SK-N-SH (cell line): ENCODE measurements at places on chromosomes 4 and X.
A peak's percentile ranks its signal among the peaks of the same experiment; 100 is the strongest.

GRCh38 chr4:20196476-20196875 is 55.2 kb upstream of the SLIT2 start:
- DNase-seq, result no peak

GRCh38 chrX:153623310-153624029 is 23.5 kb upstream of the DUSP9 start:
- DNase-seq, result no peak

DNA sequence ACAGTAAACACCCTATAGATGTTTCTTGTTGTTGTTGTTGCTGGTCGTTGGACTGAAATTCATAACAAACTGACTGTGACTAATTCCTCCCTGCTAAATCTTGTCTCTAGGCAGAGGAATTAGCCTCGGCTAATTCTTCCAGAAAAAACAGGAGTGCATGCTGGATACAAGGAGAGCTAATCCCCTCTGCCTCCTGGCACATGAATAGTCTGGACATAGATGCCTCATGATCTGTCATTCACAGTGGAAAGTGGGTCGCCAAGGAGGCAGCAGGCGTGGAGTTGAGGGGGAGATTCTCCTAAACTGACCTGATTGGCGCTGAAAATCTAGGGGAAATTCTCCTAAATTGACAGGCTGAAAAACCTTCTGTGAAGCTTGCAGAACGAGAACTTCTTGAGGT is 220.1 kb downstream of the DCTD start:
- no peak for DNase-seq

- no peak for DNase-seq
Observed at GRCh38 chr4:182837831-182838230, 79.4 kb downstream of the DCTD start.

- peak; percentile 45 for DNase-seq
Observed at GRCh38 chr4:4480685-4481398, 61.0 kb downstream of the STX18 start.

- no peak for DNase-seq
Observed at GRCh38 chr4:2662598-2662997, 93.5 kb downstream of the TNIP2 start.

- DNase-seq, result no peak
Observed at GRCh38 chr4:39166177-39166576, 16.2 kb upstream of the WDR19 start.

DNA sequence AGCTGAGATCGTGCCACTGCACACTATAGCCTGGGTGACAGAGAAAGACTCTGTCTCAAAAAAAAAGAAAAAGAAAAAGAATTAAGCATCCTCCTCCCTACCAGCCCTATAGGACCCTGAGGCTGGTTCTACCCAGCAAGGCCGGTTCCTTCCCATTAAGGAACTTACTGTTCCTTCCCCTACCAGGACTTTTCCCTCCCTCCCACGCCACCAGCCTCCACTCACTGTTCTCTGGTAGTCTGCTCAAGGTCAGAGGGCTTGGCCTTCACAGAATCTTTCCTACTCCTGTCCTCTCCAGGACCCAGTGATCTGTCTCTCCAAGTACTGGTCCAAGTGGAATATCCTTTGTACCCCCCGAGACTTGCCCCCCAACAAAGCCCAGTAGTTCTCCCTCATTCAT is 1.4 kb downstream of the GRIPAP1 start:
- DNase-seq, result no peak

DNA sequence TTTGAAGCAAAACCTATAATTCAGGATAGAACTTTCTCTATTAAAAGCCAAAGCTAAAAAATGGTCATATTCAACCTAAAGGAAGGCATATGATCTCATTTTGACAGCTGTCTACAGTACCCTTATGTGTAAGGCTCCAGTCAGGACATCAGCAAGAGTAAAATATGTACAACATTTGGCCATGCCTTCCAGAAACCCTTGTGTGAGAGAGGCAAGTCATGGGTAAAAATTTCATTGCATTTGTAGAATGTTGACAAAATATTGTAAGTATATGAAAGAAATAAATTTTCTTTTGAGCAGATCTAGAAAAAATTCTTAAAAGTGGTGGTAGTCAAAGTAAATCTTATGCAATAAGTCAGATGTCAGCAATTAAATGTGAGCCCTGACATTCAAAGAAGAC is 132.3 kb downstream of the SLC39A8 start:
- DNase-seq, result no peak
